ENCODE measurements at places on chromosomes 11 and 22. TPM values are rescaled to one million over a fixed set of nuclear protein-coding genes. Genes with fewer than 3 reads are reported as not detected.

Gene CYP2D6
- 3.8 TPM for total RNA-seq

Gene CKAP5
- 63.7 TPM for total RNA-seq

Gene APOBEC3F
- 54.4 TPM for total RNA-seq

Gene APOA1
- not detected for total RNA-seq

Gene PARVG
- total RNA-seq = 130 TPM

Gene POLR2F
- total RNA-seq = 38.7 TPM

Gene CHST1
- not detected for total RNA-seq

Gene SMIM35
- 0.30 TPM for total RNA-seq

Gene PLXNB2
- 6.0 TPM for total RNA-seq

Gene PKNOX2
- not detected for total RNA-seq

Gene TEAD1
- total RNA-seq = not detected

Gene GGT5
- not detected for total RNA-seq

Gene EPS8L2
- 10.9 TPM for total RNA-seq

Gene SEPTIN3
- 0.38 TPM for total RNA-seq

Gene TBX10
- not detected for total RNA-seq

Gene PKDREJ
- total RNA-seq = 0.07 TPM

Gene RFPL1
- total RNA-seq = not detected

Gene OR5A1
- total RNA-seq = not detected

Gene FIBIN
- total RNA-seq = not detected

Gene MRGPRX3
- not detected for total RNA-seq

Gene DDIAS
- 0.89 TPM for total RNA-seq

Gene BATF2
- 0.30 TPM for total RNA-seq

Gene KREMEN1
- total RNA-seq = 0.23 TPM

Gene NKAPD1
- 13.3 TPM for total RNA-seq

Gene CPT1B
- 53.1 TPM for total RNA-seq

Gene XKR3
- total RNA-seq = not detected

Gene ENTHD1
- not detected for total RNA-seq

Gene SYVN1
- 90.2 TPM for total RNA-seq

Gene BAIAP2L2
- 1.9 TPM for total RNA-seq

Gene SSH3
- total RNA-seq = 42.7 TPM

Gene XBP1
- total RNA-seq = 224 TPM

All from natural killer cell (primary cell).